Hematopoietic multipotent progenitor cell treated with erythropoietin and hydrocortisone succinate and interleukin-3 and kit ligand, for 15 days (in vitro differentiated cells): ENCODE measurements at places on chromosomes 7 and 10.

DNA sequence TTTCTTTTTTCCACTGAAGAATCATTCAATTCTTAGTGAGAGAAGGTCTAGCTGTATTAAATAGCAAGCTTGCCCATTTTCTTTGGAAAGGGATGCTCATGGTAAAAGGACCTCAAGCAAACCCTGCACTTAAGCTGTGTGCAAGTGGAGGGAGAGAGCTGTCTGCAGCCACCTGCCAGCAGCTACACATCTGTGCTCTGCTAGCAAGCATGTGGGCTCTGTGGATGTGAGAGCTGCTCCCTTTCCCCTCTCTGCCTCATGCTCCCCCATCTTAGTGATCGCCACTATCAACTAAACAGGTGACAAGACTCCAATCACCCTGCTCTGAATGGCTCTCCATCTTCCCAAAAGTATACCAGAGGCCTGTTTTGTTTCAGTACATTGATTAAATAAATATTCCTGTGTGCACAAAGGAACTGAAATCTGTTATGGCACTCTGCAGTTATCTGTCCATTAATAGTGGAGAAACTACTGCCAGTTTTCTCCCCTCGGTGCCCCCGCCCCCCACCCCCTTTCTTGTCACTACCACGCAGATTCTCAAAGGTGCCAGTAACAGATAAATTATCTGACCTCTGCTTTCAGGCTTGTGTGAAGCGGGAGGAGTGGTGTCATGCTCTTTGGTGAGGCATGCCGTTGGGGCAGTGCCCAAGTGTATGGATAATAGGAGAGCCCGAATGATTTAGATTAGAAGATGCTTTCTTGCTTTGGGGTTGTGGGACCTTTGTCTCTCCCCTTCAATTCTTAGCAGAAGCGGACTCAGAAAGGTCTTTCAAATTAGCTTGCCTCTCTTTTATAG lies 26.4 kb downstream of the AUTS2 start:
- peak; percentile 18 for DNase-seq

- no peak for DNase-seq
Measured at GRCh38 chr7:34043461-34044305, 138.3 kb downstream of the BMPER start.

DNA sequence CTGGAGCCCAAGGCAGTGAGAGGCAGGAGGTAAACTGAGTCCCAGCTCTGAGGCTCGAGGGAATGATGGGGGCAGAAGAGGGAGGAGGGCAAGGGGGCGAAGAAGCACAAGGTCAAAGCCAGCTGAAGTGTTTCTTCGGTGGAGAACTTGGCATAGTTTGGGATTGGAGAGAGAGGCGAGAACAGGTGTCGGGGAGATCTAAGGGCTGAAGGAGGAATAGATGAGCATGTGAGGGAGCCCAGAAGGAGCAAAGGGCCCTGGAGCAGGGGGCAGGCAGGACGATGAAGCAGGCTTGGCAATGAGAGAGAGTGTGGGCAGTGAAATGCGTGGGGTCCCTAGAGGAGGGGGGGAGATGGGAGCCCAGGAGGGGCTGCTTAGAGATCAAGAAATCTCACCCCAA lies 35.9 kb downstream of the SH3PXD2A start:
- DNase-seq: no peak

DNA sequence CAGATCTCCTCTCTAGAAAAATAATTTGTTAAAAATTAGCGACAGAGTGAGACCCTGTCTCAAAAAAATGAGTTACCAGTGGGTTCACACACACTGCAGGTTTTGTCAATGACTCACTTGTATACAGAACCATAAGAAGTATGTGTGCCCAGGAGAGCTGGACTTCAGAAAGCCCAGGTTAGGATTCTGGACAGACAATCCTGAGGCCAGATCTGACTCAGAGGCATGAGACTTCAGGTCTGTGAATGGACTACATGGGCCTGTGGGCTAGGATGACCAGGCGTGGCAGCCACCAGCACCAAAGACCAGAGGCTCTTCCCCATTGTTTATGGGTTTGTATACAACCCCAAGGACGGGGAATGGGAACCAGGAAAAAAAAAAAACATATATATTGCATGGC lies 9.3 kb upstream of the ZNF438 start:
- DNase-seq: no peak

DNA sequence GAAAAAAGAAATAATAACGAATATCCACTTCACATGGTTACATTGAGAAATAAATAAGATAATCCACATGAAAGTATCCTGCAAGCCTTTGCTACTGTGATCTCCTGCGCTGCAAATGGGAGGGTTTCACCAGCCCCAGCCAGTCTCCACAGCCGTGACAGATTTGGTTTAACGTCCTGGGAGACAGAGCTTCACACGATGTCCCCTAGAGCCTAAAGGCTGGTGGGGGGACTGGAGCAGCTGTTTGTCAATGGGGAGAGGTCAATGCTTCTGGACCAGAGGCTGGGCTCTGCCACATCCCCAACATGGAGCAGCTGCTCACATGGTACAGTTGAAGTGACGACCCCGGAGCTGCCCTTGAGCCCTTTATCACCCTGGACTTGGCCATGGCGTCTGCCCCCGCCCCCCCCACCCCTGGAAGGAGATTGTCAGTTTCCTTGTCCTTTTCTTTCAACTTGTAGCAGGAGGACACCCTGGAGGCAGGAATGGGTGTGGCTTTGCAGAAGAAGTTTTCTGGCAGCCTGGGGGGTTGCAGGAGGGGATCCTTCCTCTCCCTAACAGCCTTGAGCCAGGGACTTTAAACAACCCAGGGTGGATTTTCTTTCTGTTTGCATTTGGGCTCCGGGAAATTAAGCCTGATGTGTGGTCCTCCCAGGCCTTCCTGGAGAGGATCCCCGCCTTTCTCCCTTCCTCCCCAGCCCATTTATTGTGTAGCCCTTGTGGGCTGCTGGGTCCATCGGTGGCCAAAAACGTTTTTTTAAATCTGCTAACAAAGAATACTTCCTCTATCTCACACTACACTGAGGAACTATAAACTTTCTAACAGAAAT lies 37.0 kb upstream of the MXI1 start:
- DNase-seq: no peak

GRCh38 chr7:110177463-110177862 lies 913.5 kb upstream of the LRRN3 start:
- DNase-seq: no peak

GRCh38 chr7:24705461-24705954 lies 51.8 kb downstream of the GSDME start:
- no peak for DNase-seq

DNA sequence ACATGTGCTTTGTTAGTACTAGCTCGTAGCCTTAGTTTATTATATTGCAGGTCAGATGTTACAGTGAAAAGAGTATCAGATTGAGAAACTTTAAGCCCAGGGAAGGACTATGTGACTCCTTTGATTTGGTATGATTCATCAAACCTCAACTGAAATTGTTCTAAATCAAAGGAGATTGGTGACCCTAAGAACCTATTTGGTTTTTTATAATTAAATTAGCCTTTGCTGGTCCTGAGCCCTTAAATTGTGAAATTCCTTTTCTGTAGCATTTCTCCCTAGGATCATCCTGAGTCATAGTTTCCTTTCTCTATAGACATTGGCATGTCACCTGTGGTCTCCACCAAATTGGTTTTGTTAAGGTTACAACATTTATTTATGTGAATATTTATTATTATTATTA lies 89.7 kb downstream of the POLR1F start:
- DNase-seq: no peak
